CD4-positive, alpha-beta T cell (primary cell): ENCODE measurements at places on chromosomes 7 and 10.

- DNase-seq, result no peak
Observed at GRCh38 chr7:52715701-52716100, 319.7 kb upstream of the POM121L12 start.

DNA sequence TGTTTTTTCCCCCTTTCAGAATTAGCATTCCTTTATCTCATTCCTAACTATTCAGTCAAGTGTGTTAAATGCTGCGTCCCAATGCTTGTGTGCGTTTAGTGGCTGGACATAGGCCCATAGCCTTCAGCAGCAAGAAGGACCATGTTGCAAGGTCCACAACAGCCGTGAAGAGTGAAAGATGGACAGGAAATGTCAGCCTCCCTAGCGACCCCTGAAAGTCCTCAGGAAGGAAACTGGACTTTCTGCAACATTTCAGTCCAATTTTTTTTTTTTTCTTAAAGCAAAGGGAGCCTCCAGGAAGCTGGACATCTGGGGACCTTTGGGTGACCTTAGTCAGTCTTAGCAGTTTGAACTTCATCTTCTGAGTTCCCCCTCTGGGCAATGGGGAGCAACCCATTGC is 550.7 kb upstream of the MGMT start:
- DNase-seq, result no peak

DNA sequence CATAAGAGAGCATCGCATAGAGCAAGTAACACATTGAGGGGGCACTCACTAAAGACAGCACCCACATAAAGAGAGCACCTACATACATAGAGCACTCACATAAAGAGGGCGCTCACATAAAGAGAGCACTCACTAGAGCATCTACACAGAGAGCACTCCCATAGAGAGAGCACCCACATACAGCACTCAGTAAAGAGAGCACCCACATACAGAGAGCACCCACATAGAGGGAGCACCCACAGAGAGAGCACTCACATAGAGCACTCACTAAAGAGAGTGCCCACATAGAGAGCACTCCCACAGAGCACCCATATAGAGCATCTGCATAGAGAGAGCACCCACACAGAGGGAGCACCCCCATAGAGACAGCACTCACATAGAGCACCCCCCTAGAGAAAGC is 47.8 kb downstream of the INSIG1 start:
- DNase-seq, result no peak

DNA sequence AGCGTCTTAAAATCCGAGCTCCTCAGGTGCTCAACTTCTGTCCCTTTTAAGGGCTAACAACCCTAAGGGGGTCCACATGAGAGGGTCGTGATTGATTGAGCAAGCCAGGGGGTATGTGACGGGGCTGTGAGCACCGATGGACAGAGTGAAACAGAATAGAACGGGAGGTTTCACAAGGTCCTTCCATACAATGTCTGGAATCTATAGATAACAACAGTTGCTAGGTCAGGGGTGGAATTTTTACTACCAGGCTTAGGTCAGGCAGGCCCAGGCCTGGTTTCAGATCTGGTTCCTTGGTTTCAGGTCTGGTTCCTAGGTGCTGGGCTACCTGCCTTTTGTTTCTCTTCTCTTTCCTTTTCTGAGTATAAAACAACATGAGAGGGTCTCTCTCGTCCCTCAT is 80.9 kb downstream of the PTN start:
- no peak for DNase-seq

- no peak for DNase-seq
Observed at GRCh38 chr7:69374044-69374425, 224.2 kb upstream of the AUTS2 start.
